ENCODE measurements at places on chromosomes 3 and 15. TPM values are rescaled to one million over a fixed set of nuclear protein-coding genes. Genes with fewer than 3 reads are reported as not detected.

TMCO5A gene
- total RNA-seq, result not detected

RHOV gene
- total RNA-seq, result 1.5 TPM

FSTL1 gene
- total RNA-seq, result 0.12 TPM

SPATA12 gene
- not detected for total RNA-seq

ZPLD1 gene
- total RNA-seq, result not detected

CIP2A gene
- 58.3 TPM for total RNA-seq

PCYT1A gene
- total RNA-seq, result 54.2 TPM

CLDND1 gene
- 279 TPM for total RNA-seq

SV2B gene
- 0.05 TPM for total RNA-seq

CCPG1 gene
- 9.0 TPM for total RNA-seq

KCNAB1 gene
- not detected for total RNA-seq

CYP1A2 gene
- total RNA-seq, result not detected

SAMD7 gene
- not detected for total RNA-seq

PPP1R14D gene
- total RNA-seq, result not detected

EPHA6 gene
- total RNA-seq, result not detected

MESP2 gene
- total RNA-seq, result not detected

GATA2 gene
- total RNA-seq, result not detected
